ENCODE measurements at places on chromosomes 1 and 21.

DNA sequence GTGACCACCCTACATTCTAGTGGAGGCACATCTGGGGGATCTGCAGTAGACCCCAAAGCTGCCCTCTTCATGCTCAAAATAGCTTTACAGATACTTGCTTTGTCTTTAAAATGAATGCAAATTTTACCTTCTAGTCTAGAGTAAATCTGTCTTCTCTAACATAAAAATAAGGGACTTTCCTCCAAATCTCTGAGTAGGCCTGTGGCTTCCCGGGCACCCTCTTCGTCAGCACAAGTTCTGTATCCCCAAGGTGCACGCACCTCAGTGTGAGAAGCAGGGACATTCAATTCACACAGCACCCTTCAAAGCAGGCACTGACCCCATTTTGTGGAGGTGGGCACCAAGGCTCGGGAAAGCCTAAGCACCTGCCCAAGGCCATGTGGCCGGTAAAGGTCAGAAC is 19.0 kb downstream of the MEF2D start:
- no peak for DNase-seq

- DNase-seq, result no peak
Observed at GRCh38 chr1:36269408-36269838, 36.7 kb upstream of the SH3D21 start.

DNA sequence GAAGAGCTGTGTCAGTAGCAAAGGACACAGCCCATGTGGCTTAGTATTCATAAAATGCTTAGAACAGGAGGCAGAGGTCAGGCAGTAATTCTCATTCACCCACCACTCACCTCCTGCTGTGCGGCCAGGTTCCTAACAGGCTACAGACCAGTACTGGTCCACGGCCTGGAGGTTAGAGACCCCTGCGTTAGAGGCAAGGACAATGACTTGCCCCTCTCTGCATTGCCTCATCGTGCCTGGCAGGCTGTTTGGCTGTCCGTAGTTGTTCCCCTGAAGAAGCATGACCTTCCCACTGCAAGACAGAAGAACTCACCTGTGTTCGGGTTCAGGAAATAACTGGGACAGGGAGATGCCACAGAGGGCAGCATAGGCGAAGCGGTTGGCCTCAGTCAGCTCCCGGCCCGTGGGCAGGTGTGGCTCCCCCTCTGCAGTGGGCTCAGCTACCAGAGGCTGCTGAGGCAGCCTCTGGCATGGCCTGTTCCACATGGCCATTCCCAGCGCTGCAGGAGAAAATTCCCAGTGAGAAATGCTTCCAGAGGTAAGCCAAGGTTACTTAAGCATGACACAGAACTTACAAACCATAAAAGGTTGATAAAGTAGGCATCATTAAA is 19.3 kb downstream of the TMCO4 start:
- DNase-seq, result no peak

- DNase-seq, result no peak
Observed at GRCh38 chr1:110235834-110236682, 25.9 kb downstream of the KCNC4 start.

- DNase-seq, result no peak
Observed at GRCh38 chr1:236175642-236176336, 33.5 kb downstream of the GPR137B start.

DNA sequence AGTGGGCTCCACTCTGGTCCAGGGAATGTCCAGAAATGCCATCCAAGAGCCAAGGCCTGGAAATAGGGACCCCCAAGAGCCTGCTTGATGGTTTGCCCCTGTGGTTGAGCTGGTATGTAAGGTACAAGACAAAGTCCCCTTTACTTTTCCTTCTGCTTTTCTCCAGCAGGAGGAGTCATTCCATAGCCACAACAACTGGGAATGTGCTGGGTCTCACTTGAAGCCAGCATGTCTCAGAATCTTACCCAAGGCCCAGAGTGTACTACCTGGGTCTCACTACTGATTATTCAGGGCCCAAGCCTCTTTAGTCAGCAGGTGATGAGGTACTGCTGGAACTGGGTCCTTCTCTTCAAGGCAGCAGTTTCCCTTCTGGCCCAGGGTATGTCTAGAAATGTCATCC is 62.1 kb upstream of the CD55 start:
- DNase-seq, result no peak

GRCh38 chr1:205210756-205211168 is 740 bp downstream of the DSTYK start:
- DNase-seq, result no peak

DNA sequence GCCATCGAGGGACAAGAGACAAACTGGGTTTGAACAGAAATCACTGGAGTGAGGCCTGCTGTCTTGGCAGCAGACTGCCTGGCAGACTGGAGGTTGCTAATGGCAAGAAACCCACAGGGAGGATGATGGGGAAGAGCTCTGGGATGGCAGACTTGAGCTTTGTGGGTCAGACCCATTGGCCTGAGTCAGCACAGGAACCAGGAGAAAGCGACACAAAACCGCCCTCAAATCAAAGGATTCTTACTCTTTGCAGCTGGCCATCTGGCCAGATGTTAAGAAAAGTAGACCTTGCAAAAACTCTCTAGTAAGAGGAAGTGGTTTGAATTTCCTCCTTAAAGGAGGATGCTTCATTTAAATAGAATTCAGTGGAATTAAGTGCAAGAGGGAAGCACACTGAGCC is 195.2 kb upstream of the JUN start:
- no peak for DNase-seq

DNA sequence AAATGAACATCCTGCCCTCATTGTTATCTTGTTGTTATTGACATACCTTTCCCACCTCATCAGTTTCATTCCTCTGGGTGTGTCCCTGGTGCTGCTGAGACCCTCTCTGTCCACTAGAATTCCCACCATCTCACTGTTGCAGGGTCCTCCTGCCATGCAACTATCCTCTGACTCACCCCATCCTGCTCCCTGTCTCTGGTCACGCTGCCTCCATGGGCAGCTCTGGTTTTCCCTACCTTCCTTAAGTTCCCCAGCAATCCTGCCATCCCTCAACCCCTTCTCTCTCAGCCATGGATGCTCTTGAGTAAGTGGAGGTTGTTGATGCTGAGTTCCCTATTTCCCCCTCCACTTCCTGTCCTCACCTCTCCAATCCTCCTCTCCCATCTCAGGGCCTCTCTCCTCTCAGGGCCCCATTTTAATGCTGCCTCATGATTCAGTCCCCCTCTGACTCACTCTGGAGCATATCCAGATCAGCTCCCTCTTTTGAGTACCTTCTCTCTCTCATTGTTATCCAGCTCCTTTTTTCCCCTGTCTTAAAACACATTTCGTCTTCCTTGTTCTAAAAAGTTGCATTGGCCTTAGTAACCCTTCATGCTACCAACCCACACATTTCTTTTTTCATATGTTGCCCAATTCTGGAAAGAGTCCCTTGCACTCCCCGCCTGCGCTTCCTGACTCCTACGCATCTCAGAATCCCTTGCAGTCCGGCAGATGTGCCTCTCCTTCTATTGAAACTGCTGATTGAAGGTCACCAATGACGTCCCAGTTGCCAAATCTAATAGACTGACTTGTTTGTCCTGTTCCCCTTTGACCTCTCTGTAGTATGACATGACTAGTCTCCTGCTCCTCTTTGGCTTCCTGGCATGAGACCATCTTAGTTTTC is 92.0 kb downstream of the CNIH3 start:
- no peak for DNase-seq

- no peak for DNase-seq
Observed at GRCh38 chr1:55333461-55333860, 118.3 kb upstream of the USP24 start.

DNA sequence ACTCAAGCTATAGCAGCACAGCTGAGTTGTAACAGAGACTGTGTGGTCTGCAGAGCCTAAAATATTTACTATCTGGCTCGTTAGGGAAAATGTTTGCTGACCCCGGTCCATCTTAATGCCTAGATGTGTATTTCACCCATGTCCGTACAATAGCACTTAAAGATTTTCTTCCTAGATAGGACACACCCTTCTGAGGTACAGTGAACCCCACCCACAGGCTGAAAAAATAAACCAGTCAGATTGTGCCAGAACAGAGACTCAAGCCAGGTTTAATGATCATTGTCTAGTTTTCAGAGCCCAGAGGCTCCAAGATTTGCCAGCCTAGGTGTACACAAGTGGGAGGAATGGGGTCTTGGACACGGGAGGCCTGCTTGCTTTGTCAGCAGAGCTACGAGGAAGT is 5.6 kb downstream of the AMIGO1 start:
- DNase-seq, result no peak

- no peak for DNase-seq
Observed at GRCh38 chr1:2124446-2125198, 70.0 kb downstream of the FAAP20 start.

GRCh38 chr1:192729500-192729899 is 79.3 kb upstream of the RGS2 start:
- no peak for DNase-seq

DNA sequence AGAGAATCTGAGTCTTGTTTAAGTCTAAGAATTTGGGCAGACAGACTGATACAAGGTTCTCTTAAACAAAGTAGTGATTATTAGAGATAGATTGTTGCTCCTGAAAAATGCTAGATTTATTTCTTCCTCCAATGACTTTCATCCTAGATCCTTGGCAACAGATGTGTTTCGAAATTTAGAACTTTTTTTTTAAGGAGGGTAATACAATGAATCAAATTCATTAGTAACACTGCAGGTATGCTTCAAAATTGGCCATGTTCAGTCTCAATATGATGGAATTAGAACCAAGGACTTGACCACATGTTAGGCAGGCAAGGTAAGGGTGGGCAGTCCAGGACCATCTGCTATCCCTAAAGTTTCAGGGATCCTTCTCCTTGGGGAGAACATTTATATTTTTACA is 4.5 kb upstream of the LCE1F start:
- DNase-seq, result no peak

DNA sequence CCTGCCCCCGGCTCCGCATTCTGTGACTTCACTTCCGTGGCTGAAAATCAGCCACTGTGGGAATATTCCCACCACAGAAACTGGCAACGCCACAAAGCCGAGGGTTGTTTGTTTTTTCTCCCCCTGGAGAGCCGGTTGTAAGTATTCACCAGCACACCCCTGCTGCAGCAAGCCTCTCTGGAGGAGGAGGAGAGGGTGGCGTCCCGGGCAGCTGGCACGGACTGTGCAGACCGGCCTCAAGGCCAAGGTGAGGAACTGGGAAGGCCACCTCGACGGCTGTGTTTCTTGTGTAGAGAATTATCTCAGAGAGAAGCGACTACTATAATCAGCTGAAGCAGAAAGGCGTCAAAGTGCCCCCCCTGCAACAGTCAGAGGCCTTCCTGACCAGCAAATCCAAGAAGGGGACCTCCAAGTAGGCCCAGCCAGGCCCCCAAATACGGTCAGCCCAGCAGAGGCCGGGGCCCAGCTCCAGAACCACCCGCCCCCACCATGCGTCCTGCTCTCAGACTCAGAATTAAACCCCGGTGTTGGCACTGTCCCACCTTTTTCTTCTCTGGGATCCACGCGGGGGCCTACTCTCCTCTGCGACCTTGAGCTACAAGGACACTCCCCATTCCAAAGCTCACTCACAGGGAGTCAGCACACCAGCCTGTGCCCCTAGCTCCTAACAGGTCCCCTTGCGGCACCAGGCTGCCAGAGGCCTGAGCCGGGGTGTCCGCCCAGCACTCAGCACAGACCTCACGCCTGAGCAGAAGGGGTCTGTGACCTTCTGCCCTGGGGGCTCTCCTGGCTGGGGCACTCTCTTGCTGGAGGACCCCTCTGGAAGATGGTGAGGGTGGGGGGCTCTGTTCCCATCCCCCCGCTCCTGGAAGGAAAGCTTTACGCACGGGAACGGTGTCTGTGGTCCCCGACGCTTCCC is 1.2 kb upstream of the SMIM1 start:
- no peak for DNase-seq

DNA sequence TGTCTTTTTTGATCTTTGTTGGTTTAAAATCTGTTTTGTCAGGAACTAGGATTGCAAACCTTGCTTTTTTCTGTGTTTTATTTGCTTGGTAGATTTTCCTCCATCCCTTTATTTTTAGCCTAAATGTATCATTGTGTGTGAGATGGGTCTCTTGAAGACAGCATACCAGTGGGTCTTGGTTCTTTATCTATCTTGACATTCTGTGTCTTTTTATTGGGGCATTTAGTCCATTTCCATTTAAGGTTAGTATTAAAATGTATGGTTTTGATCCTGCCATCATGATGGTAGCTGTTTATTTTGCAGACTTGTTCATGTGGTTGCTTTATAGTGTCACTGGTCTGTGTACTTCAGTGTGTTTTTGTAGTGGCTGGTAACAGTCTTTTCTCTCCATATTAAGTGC is 14.1 kb downstream of the ZNF678 start:
- no peak for DNase-seq

- no peak for DNase-seq
Observed at GRCh38 chr21:31338908-31339368, 5.1 kb downstream of the TIAM1 start.

DNA sequence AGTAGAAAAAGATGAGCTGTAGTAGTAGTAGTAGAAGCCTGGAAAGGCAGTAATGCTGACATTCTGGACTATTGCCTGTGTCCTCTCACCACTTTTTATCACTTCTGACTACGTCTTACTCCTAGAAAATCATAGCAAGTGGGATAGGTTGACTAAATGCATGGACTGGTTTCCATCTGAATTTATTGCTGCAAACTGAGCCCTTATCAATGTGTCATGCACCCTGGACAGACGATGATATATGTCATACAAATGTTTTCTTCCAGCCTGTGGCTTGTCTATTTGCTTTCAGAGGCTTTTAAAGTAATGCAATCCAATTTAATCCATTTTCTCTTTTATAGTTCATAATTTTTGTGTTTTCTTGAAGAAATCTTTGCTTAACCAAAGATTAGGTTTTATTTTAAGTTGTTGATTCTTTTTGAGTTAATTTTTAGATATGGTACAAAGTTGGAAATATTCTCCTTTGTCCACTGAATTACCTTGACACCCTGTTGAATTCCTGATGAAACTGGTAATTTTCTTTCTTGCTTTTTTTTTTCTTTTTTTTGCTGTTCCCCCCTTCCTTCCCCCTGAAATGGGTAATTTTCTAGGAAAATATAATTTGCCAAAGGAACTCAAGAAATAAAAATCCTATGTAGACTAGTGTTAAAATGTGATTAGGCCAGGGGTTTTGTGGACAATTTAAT is 47.1 kb downstream of the PHACTR4 start:
- DNase-seq, result no peak

GRCh38 chr1:223008808-223009207 is 134.2 kb downstream of the TLR5 start:
- DNase-seq, result no peak

DNA sequence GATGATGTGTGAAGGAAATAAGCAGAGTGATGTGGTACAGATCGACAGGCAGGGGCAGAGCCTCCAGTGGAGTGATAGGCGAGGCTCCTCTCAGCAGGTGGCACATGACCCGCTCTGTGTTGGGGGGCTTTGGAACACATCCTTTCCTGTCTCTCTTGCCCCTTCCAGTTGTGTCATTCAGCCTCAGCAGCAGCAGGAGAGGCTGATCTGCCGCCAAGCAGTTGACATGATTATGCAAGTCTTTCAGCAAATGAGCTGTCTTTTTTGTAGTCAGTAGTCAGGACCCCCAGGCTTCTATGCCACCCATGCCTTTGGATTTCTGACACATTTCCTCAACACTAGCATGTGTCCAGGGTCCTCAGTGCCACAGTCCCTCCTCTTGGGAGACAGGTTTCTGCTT is 307.1 kb upstream of the C1orf174 start:
- no peak for DNase-seq
